ENCODE measurements at places on chromosomes 4 and X.

DNA sequence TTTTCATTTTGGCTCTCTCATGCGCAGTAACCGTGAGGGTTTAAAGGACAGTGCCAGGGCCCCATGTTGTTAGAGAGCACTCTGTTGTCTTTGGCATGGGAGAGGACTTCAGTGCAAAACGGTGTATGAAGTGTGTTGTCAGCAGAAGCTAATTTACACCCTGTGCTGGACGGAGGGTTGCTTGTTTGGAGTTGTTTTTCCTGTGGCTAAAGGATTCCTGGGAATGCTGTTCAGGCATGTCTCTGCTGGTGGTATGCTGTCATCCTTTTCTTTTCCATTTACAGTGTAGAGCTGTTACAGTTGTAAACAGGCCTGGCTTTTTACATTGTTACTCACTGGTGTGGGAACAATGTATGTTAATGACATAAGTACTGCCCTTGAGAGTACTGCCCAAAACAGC is 206.3 kb downstream of the CBR4 start:
- no peak overlapping the region for H3K27ac ChIP-seq
- no peak for DNase-seq
- no peaks in the 10 kb centered on the region for H3K36me3 ChIP-seq
- no peaks in the 10 kb centered on the region for H3K27me3 ChIP-seq

GRCh38 chrX:41984628-41985027 is 61.3 kb upstream of the CASK start:
- no peak for DNase-seq
- no peaks in the 10 kb centered on the region for H3K4me1 ChIP-seq
- H3K27ac ChIP-seq, result no peak overlapping the region
- H3K36me3 ChIP-seq, result no peaks in the 10 kb centered on the region

- no peak for DNase-seq
- H3K36me3 ChIP-seq, result no peaks in the 10 kb centered on the region
- no peaks in the 10 kb centered on the region for H3K27me3 ChIP-seq
- H3K4me1 ChIP-seq, result peaks cover 1% of the 10 kb centered on the region
These were observed 92.2 kb upstream of the RAPGEF2 start for GRCh38 chr4:159010563-159011260.

DNA sequence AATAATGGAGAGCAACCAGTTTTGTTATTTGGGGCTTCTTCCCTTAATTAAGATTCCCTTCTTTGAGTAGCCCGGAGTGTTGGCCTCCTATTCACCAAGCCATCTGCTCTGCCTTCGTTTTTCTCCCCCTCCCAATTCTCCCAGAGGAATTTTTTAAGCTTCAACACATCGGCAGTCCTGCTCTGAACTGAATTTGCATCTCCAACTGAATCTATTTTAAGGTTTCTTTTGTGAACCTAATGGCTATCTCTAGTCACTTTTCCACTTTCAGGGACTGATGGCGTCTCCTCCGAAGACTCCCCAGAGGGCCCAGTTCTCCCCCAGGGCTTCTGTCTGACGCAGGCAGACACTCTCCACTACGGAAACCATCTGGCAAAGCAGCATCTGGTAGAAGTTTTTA is 280.2 kb downstream of the ADGRA3 start:
- no peak overlapping the region for H3K4me3 ChIP-seq
- no peaks in the 10 kb centered on the region for H3K4me1 ChIP-seq
- DNase-seq, result no peak
- H3K27ac ChIP-seq, result no peak overlapping the region

GRCh38 chrX:82127228-82128123 is 925.6 kb downstream of the SH3BGRL start:
- DNase-seq, result peak; percentile 89
- no peak overlapping the region for H3K4me3 ChIP-seq
- no peaks in the 10 kb centered on the region for H3K36me3 ChIP-seq
- peak overlapping the region; percentile 65 for H3K27ac ChIP-seq
- H3K4me1 ChIP-seq, result peaks cover 13% of the 10 kb centered on the region
